Adrenal gland (tissue), 19 donors: ENCODE measurements at places on chromosomes 12 and 14. TPM values are rescaled to one million over a fixed set of nuclear protein-coding genes. Genes with fewer than 3 reads are reported as not detected.

DNA sequence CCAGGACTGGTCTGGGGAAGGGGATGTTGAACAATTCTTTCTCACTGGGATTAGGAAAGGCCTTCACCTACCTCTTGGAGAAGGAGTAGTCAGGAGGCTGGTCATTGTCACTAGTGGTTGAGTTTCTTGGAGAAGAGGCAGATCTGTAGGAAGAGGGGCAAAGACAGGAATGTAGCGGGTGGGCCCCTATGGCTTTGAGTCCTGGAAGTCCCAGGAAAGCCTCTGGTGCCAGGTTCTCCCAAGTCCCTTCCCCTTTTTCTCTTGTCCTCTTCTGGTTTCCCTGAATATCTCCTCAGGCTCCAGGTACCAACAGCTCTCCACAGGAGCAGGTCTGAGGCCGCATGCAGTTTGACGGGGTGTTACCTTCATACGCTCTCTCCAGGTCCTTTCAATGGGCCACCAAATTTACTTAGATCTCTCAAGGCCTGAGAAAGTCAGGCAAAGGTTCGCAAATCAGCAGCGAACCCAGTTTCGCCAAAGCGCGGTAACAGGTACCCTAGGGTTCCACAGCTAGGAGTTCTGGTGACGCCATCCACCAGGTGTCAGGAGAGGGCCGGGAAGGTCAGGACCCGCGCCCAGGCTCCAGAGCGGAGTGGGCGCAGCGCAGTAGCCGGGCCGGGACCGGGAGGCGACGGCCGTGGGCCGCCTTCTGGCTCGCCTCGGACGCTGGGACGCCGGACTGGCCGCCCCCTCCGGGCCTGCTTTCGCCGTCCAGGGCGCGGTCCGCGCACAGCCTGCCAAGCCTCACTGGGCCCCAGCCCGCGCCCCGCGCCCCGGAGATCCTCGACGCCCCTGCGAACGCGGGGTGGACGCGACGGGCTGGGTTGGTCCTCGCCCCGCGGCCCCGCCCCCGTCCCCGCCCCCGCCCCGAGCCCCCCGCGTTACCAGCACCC lies 795 bp downstream of the SMAGP start:
- H3K4me3 ChIP-seq, result no peak overlapping the region
- peak overlapping the region; percentile 77 for H3K27ac ChIP-seq
- peak; percentile 46 for DNase-seq
- H3K27me3 ChIP-seq, result no peaks in the 10 kb centered on the region

DNA sequence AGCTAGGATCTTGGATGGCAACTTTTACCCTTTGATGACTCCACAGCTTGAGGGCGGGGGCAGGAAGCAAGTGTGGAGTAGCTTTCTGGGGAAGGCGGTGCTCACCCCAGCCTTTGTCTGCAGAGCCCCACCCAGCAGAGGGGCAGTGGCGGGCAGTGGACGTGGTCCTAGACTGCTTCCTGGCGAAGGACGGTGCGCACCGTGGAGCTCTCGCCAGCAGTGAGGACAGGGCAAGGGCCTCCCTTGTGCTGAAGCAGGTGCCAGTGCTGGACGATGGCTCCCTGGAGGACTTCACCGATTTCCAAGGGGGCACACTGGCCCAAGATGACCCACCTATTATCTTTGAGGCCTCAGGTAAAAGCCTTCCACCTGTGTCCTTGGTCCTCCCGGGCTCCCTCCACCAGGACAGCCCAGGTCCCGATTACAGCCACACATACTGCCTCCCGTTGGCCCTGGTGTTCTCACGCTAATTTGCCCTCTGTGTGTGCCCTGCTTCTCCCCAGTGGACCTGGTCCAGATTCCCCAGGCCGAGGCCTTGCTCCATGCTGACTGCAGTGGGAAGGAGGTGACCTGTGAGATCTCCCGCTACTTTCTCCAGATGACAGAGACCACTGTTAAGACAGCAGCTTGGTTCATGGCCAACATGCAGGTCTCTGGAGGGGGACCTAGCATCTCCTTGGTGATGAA lies 1.2 kb downstream of the TAPBPL start:
- peaks cover 21% of the 10 kb centered on the region for H3K4me1 ChIP-seq
- H3K27me3 ChIP-seq, result no peaks in the 10 kb centered on the region
- peak overlapping the region; percentile 59 for H3K4me3 ChIP-seq

DNA sequence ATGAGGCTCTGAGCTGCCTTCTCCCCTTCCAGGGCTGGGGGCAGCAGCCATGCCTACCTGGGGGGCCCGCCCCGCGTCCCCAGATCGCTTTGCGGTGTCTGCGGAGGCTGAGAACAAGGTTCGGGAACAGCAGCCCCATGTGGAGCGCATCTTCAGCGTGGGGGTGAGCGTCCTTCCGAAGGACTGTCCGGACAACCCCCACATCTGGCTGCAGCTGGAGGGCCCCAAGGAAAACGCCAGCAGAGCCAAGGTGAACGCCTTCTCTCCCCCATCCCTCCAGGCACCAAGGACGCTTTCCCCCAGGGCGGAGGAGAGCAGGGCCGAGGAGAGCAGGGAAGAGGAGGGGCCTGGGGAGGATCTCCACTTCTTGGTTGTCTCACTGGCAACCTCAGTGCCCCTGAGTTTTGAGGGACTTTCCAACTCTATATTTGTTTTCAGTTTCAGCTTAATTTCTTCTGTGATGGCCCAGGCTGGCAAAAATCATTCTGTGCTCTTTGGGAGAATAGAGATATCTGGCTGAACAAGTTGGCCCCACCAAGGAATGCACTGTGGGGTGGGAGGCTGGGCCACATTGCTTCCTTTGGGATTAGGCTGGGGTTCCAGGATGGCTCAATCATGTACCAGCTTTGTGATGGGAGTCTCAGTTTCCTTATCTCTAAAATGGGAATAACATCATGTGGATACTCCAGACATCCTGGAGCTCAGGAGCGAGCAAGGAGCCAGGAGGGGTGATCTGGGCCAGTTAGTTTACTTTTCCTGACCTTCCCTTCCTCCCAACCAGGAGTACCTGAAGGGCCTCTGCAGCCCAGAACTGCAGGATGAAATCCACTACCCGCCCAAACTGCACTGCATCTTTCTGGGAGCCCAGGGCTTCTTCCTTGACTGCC lies 1.2 kb downstream of the KHNYN start:
- H3K27ac ChIP-seq, result peak overlapping the region; percentile 88
- DNase-seq, result peak; percentile 71
- no peaks in the 10 kb centered on the region for H3K27me3 ChIP-seq
- peaks cover 27% of the 10 kb centered on the region for H3K36me3 ChIP-seq
- peaks cover 33% of the 10 kb centered on the region for H3K4me1 ChIP-seq
- H3K4me3 ChIP-seq, result peak overlapping the region; percentile 88

DNA sequence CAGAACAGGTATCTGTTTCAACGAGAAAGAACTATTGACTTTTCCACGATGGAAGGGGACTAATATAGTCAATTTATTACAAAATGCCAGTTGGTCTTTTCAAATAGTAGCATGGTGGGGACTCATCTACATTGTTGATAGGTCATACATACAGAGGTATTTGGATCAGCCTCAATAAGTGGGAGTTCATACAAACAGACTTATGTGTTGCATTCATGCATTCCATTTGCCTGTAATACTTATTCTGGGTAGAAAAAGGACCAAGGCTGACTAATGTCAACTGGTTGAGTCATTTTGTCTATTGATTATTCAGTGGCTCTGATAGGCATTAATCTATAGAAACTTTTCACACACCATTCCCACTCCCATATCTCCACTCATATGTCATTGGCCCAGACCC lies 41.5 kb upstream of the GLIPR1 start:
- no peak for DNase-seq
- no peaks in the 10 kb centered on the region for H3K4me1 ChIP-seq
- H3K36me3 ChIP-seq, result no peaks in the 10 kb centered on the region

DNA sequence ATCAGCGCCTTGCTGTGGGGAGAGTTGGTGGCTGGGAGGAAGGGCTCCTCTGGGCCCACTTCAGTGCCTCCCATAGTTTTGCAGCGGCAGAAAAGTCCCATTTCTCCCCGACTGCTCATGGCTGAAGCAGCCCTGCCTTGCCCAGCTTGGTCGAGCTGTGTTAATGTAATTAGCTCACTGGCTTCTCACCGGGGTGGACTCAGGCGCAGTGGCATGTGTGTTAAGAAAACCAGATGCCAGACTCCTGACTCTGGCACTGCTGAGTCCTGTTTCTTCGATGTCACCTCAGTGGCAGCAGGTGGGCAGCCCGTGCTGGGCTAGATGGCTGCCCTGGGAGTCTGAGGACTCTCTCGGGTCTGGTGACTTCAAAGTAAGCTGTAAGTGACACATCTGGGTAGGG lies 47.4 kb downstream of the CHST11 start:
- H3K27me3 ChIP-seq, result no peaks in the 10 kb centered on the region
- no peak overlapping the region for H3K4me3 ChIP-seq
- H3K27ac ChIP-seq, result no peak overlapping the region
- DNase-seq, result peak; percentile 69
- H3K36me3 ChIP-seq, result no peaks in the 10 kb centered on the region
- H3K4me1 ChIP-seq, result no peaks in the 10 kb centered on the region

GRCh38 chr12:23731035-23731434 lies 218.4 kb downstream of the SOX5 start:
- H3K27me3 ChIP-seq, result no peaks in the 10 kb centered on the region
- H3K4me3 ChIP-seq, result no peak overlapping the region
- no peak for DNase-seq
- H3K36me3 ChIP-seq, result no peaks in the 10 kb centered on the region

DNA sequence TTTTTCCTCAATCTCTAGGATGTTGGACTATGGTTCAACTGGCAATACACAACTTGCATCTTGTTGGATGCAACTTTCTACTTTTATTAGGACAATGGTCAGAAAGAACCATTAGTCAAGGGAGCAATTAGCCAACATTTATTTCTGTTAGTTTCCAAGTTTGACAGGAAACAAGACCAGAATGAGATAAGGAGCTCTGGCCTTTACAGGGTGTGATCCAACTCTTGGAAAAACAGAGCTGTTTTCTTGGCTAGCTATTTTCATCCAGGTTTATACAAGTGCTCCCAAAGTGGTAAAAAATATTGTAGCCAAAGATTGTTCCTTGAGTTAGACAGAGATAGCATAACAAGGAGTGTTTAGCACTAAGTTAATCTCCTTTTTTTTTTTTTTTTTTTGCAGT lies 3.9 kb upstream of the SYNE2 start:
- no peak overlapping the region for H3K27ac ChIP-seq
- no peaks in the 10 kb centered on the region for H3K27me3 ChIP-seq
- no peak overlapping the region for H3K4me3 ChIP-seq
- H3K4me1 ChIP-seq, result no peaks in the 10 kb centered on the region
- DNase-seq, result no peak
- H3K36me3 ChIP-seq, result no peaks in the 10 kb centered on the region

GRCh38 chr14:91063119-91063518 lies 2.7 kb upstream of the RPS6KA5 start:
- H3K27me3 ChIP-seq, result no peaks in the 10 kb centered on the region
- DNase-seq, result no peak
- no peak overlapping the region for H3K4me3 ChIP-seq
- H3K36me3 ChIP-seq, result no peaks in the 10 kb centered on the region

GRCh38 chr12:90048918-90049317 lies 340.3 kb upstream of the ATP2B1 start:
- H3K27me3 ChIP-seq, result no peaks in the 10 kb centered on the region
- no peaks in the 10 kb centered on the region for H3K4me1 ChIP-seq
- H3K36me3 ChIP-seq, result no peaks in the 10 kb centered on the region
- H3K27ac ChIP-seq, result no peak overlapping the region
- DNase-seq, result no peak

DNA sequence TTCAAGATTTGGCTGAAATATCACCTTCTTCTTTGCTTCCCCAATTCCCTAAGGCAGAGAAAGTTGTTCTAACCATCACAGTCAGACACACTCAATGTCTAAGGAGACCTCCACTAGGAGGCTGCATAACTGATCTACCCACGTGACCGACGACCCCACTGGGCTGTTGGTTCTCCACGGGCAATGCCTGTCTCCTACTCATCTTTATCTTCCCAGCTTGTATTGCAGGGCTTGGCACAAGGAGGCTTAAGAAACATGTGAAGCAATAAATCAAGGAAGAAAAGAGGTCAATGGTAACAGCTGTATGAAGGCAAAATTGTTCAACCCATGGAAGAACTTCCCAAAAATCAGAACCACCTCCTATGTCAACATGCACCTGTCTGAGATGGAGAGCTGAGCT lies 27.1 kb downstream of the NT5DC3 start:
- peak overlapping the region; percentile 11 for H3K27ac ChIP-seq
- H3K4me1 ChIP-seq, result peaks cover 21% of the 10 kb centered on the region
- H3K27me3 ChIP-seq, result no peaks in the 10 kb centered on the region
- H3K36me3 ChIP-seq, result no peaks in the 10 kb centered on the region

GRCh38 chr12:111076611-111077451 lies 156.5 kb upstream of the MYL2 start:
- no peaks in the 10 kb centered on the region for H3K4me1 ChIP-seq
- H3K27me3 ChIP-seq, result no peaks in the 10 kb centered on the region

DNA sequence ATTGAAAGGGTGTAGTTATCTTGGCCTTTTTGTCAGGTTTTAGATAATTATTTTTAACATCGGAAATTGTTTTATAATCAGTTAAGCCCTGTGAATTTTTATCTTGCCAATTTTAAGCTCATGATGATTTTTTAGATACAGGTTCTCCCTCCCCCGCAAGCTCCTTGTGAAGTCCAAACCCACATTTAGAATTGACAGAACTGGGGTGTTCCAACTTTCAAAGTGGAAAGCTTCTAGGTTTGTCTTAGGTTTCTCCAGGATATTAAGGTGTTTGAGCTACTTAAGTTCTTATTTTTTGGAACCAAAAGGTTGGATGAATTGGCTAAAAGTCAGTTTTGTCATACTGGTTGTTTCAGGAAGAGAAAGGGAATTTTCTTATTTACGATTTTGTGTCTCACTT lies 49.1 kb downstream of the ATP2A2 start:
- no peak overlapping the region for H3K4me3 ChIP-seq
- no peak for DNase-seq
- peaks cover 66% of the 10 kb centered on the region for H3K36me3 ChIP-seq
- no peak overlapping the region for H3K27ac ChIP-seq

DNA sequence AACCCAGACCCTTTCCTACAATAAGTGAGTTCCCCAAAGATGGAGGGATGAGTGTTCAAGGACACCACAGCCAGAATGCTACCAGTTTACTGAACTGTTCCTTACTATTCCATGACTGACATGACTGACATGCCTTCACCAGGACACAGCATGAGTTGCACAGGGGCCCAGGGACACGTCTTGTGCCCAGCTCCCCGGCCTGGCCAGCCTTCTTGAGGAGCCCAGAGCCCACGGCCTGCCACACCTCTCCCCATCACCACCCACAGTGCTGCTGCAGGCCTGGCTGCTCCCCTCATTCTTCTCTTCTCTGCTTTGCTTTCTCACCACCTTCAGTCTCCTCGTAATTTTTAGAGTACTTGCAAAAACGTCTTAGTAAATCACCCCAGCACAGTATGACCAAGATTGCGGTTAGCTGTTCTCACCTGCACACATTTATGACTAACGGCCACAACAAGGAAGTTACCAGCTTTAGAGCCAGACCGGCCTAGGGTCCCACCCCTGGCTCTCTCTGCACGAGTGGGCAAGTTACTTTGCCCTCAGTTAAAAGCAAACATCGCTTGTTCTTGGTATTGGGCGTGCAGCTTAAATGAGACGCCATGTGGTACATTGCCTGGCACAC lies 18.5 kb downstream of the PPP2R5E start:
- H3K36me3 ChIP-seq, result no peaks in the 10 kb centered on the region
- no peaks in the 10 kb centered on the region for H3K27me3 ChIP-seq
- no peak for DNase-seq
- no peak overlapping the region for H3K27ac ChIP-seq

Gene RPGRIP1
- total RNA-seq, result not detected

Gene MYO1A
- not detected for total RNA-seq

Gene KRT80
- total RNA-seq, result 7.6 TPM

Gene C14orf132
- total RNA-seq, result 20.1 TPM

Gene SVOP
- not detected for total RNA-seq

Gene DACT1
- total RNA-seq, result 11.9 TPM

Gene TCL1B
- not detected for total RNA-seq

Gene AICDA
- total RNA-seq, result not detected

Gene KRT78
- not detected for total RNA-seq

Gene PTPN6
- 51.9 TPM for total RNA-seq

Gene FOXG1
- not detected for total RNA-seq

Gene ADGRD1
- total RNA-seq, result 0.87 TPM
